ENCODE measurements at places on chromosomes 7 and 10.

DNA sequence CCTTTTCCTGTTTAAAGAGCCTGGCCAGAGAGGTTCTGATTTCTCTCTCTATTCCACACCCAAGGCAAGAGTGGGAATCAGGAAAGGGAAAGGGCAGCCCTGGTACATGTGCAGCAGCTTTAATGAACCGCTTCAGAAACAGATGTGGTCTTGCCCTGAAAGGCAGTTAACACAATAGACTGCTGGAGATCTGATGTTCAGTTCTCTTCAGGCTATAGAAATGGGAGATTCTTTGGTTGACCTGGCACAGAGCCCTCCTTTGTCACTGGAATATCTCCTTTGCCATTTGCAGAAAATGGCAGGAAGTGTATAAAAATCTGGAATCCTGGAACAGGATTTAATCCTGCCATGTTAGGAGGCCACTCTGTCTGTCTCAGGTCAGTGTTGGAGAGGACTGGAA, 36.3 kb upstream of the EXOC6 start:
- no peak for DNase-seq

- no peak for DNase-seq
Observed at GRCh38 chr10:22658745-22659410, 55.5 kb downstream of the PIP4K2A start.

- DNase-seq = no peak
Observed at GRCh38 chr7:123621707-123622106, 20.1 kb downstream of the ASB15 start.

GRCh38 chr10:49393757-49394156, 2.1 kb downstream of the DRGX start:
- DNase-seq = no peak

DNA sequence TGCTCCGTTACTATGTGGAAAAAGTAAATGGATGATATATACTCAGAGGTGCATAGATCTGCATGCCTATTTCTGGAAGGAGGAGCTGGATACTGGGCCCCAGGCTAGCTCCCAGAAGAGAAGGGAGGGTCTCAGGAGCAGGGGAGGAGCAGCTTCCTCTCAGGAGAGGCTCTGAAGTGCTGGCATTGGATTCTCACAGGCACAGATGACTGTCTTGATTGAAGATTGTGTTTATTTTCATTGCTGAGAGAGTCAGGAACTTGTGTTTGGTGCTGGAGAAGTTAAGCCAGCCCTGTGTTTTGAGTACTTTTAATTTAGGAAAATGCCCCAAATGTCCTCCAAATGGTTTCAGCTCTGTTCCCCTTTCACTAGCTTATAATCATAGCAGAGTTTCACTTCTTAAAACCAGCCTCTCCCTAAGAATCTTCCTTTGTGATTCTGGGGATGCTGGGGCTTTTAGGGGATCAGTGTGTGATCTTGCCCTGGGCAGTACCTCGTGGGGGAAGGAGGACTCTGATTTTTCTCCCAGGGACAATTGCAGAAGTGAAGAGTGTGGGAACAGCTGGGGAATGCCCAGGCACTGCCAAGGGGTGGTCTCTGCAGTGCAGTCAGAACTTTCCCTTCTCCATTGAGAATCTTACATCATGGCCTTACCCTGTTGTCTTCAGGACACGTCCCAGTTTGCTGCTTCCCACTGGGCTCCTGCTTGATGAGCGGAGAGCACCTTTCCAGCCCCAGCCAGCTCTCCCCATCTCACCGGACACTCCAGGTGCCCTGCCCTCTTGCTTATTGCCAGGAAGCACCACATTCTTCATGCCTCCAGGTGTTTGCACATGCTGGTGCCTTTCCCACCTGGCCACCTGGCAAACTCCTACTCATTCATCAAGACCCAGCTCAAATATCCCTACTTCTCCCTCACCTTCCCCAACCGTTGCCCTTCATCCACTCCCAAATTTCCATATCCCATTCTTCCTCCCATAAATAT, 102.8 kb downstream of the ARHGAP22 start:
- DNase-seq = peak; percentile 85

Measured in inflammatory macrophage treated with lipopolysaccharide for 1 hour (primary cell).